ENCODE measurements at places on chromosomes 1 and 21. TPM values are rescaled to one million over a fixed set of nuclear protein-coding genes. Genes with fewer than 3 reads are reported as not detected.

The PRDM2 gene
- 168 TPM for total RNA-seq

The CDCA8 gene
- total RNA-seq: 1.6 TPM

The PROK1 gene
- not detected for total RNA-seq

The TGFB2 gene
- total RNA-seq: 0.07 TPM

The TNFRSF18 gene
- total RNA-seq: 40.3 TPM

The HEYL gene
- not detected for total RNA-seq

The VSIG8 gene
- not detected for total RNA-seq

The THRAP3 gene
- 88.6 TPM for total RNA-seq

The KCNH1 gene
- total RNA-seq: not detected

The SLC44A3 gene
- total RNA-seq: not detected

The OR2T29 gene
- not detected for total RNA-seq

The TAF1A gene
- total RNA-seq: 10.4 TPM

The SPRR1A gene
- not detected for total RNA-seq

The PTBP2 gene
- 33.2 TPM for total RNA-seq

The NUF2 gene
- 5.6 TPM for total RNA-seq

The WNT2B gene
- 0.18 TPM for total RNA-seq

The MEF2D gene
- total RNA-seq: 232 TPM

The UBE2U gene
- total RNA-seq: not detected

The LDLRAD1 gene
- not detected for total RNA-seq

The OR10J1 gene
- total RNA-seq: not detected

The OR2T2 gene
- not detected for total RNA-seq

The PDPN gene
- not detected for total RNA-seq

The PIGM gene
- total RNA-seq: 3.8 TPM

The NFIA gene
- 6.5 TPM for total RNA-seq

The EXO1 gene
- total RNA-seq: 1.7 TPM

The RNU1-2 gene
- total RNA-seq: 3,038 TPM

The FAM229A gene
- 23.5 TPM for total RNA-seq
